ENCODE measurements at places on chromosomes 7 and 10.

- no peak for DNase-seq
Measured at GRCh38 chr7:370259-370625, 80.3 kb downstream of the FOXL3 start.

DNA sequence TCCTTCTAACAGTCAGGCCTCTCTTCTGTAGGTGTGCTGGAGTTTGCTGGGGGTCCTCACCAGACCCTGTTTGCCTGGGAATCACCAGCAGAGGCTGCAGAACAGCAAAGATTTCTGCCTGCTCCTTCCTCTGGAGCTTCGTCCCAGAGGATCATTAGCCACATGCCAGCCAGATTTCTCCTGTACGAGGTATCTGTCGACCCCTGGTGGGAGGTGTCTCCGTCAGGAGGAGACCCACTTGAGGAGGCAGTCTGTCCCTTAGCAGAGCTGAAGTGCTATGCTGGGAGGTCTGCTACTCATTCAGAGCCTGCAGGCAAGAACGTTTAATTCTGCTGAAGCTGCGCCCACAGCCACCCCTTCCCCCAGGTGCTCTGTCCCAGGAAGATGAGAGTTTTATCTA is 611.1 kb upstream of the COBL start:
- no peak for DNase-seq

- DNase-seq, result no peak
Measured at GRCh38 chr10:48667960-48668590, 16.6 kb upstream of the WDFY4 start.

DNA sequence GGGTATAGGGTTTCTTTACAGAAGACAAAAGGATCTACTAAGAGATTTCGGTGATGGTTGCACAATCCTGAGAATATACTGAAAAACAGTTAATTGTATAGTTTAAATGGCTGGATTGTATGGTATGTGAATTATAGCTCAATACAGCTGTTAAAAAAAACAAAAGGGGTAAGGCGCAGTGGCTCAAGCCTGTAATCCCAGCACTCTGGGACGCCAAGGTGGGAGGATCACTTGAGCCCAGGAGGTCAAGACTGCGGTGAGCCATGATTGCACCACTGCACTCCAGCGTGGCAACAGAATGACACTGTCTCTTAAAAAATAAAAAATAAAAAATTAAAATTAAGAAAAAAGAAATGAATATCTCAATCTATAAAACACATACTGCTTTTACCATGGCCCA is 18.5 kb downstream of the ESYT2 start:
- DNase-seq, result no peak

DNA sequence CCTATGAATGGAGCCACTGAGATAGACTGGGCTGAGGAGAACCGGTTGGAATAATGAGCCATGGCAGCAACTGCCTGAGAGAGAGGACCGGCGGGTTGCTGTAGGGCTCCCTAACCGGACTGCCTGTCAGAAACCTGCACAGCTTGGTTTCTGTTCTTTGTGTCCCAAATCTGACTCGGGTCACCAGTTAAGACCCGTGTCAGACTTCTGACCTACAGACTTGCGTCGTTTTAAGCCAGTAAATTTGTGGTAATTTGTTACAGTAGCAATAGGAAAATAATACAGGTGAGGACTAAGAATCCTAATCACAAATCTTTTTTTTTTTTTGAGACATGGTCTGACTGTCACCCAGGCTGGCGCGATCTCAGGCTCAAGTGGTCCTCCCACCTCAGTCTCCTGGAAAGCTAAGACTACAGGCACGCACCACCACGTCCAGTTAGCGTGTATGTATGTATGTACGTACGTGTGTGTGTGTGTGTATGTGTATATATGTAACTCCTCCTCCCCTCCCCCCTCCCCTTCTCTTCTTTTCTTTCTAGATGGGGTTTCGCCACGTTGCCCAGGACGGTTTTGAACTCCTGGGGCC is 672 bp upstream of the DDX56 start:
- DNase-seq, result no peak

GRCh38 chr7:129514683-129515082 is 12.4 kb downstream of the SMKR1 start:
- no peak for DNase-seq

DNA sequence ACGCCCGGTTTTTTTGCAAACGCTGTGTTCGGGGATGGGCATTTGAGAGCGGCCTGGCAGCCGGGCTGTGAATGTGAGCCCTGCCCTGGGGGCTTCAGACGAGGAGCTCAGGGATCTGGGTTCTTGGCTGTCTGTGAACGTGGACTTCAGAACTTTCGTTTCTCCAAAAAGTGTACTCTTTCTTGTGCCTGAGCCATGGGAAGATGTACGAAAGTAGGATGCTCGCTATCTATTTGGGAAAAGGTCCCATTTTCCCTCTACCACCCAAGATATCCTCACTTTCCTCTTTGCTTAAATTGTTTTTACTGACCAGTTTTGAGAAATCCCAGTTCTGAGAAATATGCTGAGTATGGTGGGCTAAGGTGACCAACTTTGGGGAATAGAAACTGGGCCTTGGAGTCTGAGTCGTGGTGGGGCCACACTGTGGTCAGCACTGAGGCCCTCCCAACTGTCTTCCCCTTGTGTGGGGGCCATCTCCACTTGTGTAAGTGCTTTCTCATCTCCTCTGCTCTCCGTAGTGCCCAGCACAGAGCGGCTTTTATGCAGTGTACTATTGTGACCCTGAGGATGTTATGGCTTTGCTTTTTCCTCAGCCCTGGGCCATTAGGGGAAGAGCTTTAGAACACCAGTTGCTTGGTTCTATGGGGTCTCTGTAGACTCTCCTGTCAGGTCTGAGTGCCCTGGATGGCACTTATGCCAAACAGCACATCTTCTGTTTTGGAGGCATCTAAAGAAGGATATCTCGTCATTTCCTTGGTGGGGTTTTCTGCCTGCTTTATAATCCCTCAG is 918 bp downstream of the DBNL start:
- no peak for DNase-seq

DNA sequence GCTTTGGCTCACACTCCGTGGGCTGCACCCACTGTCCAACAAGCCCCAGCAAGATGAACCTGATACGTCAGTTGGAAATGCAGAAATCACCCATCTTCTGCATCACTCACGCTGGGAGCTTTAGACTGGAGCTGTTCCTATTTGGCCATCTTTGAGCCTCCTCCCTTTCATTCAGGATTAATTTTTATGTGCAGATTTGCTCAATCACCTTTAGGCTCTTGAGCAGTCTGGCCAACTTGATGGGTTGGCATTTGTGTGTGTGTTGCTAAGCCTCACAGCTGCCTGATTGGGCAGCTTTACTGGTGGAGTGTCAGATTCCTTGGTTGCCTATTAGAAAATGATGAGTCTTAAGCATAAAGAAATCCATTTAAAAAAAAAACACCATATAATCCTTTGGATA is 236.1 kb downstream of the KIF20B start:
- no peak for DNase-seq

DNA sequence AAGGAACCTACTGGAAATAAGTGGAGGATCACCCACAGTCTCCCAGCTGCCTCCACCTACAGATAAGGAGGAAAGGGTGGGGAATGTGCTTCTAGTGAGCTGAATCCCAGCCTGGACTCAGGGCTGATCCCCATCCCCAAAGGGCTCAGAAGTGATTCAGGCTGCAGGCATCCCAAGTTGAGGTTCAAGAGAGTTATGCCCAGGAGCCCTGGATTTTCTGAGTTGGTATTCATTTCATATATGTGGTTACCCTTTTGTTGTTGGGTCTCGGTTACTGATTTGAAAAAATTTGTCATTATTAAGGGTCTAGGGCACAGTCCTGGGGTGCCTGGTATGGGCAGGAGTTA is 30.0 kb upstream of the SRGN start:
- DNase-seq, result no peak

DNA sequence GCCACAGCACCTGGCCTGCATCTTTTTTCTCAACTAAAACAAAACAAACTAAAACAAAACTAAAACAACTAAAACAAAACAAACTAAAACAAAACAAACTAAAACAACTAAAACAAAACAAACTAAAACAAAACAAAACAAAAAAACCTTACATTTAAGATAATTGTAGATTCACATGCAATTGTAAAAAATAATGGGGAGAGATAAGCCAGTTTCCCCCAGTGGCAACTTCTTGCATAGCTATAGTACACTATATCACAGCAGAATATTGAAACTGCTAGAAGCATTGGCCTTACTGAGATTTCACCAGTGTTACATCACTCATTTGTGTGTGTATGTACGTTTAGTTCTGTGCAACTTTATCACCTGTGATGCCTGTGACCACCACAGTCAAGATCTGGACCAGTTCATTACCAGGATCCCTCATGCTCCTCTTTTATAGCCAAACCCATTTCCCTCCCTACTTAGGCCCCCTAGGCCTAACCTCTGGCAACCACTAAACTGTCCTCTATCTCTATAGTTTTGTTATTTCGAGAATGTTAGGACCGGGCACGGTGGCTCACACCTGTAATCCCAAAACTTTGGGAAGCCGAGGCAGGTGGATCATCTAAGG is 9.3 kb downstream of the FXYD4 start:
- no peak for DNase-seq

GRCh38 chr7:86708031-86708680 is 64.4 kb downstream of the GRM3 start:
- no peak for DNase-seq

DNA sequence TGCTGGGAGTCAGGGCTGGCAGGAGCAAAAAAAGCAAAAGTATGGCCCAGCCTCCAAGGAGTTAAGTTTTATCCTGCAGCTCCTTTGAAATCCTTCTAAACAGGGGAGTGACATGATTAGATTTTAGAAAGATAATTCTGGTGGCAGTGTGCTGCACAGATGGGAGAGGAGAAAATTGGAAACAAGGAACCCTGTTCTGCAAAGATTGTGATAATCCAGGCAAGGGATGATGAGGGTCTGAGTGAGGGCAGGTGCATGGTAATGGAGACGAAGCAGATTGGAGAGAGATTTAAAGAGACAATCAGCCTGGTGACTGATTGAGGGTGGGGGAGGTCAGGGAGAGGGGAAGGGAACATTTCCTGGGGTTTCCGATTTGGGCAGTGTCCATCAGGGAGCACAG is 444.7 kb upstream of the PODXL start:
- DNase-seq, result no peak

DNA sequence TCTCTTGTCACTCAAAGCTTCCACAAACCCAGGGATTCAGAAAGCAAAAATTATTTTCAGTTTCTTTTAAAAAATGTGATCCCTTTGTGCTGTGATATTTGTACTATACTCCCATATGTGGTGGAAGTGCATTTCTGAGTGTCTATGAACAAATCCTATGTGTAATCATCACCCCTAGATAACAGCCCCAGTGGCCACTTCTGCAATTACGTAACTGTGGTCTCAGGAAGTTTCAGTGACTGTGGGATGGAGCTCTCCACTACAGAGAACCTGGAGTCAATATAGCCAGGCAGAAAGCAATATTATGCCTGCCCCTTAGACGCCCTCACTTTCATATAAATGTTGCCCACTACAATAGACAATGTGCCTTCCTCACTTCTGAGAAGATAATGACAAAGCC is 1101.7 kb upstream of the GHITM start:
- DNase-seq, result no peak

GRCh38 chr10:64762861-64763260 is 1241.7 kb downstream of the REEP3 start:
- DNase-seq, result no peak

GRCh38 chr10:21449288-21449966 is 76.1 kb downstream of the SKIDA1 start:
- no peak for DNase-seq

GRCh38 chr10:88130912-88131311 is 267.5 kb downstream of the PTEN start:
- DNase-seq, result no peak

DNA sequence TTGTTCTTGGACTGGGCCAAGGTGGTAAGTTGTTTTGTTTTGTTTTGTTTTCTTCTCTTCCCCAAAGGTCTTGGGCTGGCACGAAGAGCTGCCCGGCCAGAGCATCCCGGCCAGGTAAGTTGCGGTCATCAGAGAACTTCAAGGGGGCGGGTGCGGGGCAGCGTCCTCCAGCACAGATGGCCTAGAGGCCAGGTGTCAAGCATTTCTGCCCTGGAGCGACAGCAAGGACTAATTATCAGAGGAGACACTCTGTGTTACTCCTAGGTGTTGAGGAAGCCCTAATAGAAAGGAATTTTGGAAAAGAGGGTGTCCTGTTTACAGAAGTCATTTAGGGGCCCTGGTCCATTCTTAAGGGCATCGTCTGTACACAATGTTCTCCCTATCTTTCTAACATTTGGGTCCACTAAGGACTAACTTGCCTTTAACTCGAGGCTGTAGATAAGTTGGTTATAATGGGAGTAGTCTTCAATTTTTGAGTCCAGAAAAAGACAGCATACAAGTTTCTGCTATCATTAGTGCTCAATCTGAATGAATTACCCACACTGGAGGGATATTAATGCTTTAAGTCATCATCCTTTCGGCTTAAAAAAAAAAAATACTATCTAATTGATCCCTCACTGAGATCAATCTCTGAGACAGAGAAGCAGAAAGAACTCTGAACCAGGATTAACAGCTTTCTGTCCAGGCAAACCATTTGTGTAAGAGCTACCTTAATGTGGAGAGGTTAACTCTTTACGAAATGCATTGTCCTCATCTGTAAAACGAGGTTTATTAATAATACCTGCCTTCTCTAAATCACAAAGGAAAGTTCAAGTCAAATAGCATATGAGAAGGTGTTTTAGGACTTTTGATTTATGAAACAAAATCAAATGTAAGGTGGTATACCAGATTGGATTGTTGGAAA is 1.5 kb downstream of the ITGB8 start:
- DNase-seq, result no peak

- no peak for DNase-seq
Measured at GRCh38 chr7:1667566-1668395, 2.3 kb upstream of the ELFN1 start.

- DNase-seq, result no peak
Measured at GRCh38 chr7:69878015-69878414, 279.7 kb downstream of the AUTS2 start.

- DNase-seq, result no peak
Measured at GRCh38 chr10:99999319-100000108, 10.2 kb downstream of the DNMBP start.

GRCh38 chr10:311901-312665 is 176.8 kb downstream of the ZMYND11 start:
- DNase-seq, result no peak

- no peak for DNase-seq
Measured at GRCh38 chr10:124010024-124010423, 83.4 kb downstream of the CHST15 start.

- DNase-seq, result no peak
Measured at GRCh38 chr10:118041316-118041715, 5.4 kb downstream of the RAB11FIP2 start.

DNA sequence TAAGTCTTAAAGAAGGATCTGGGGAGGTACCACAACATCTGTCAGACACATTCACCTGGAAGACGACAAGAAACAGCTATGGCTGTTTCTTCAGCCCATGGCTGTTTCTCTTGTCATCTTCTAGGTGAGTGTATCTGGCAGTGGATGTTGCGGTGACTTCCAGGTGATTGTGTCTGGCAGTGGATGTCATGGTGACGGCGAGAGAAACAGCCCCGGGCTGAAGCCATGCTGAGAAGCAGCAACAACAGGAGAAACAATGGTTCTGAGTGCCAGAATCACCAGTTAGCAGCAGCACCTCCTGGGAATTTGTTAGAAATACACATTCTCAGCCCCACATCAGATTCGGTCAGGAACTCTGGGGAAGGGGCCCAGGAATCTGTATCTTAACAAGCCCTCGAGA is 68.6 kb upstream of the SYPL1 start:
- no peak for DNase-seq

GRCh38 chr7:10192074-10192473 is 781.6 kb upstream of the PHF14 start:
- no peak for DNase-seq

GRCh38 chr7:70539617-70540016 is 592.3 kb upstream of the GALNT17 start:
- no peak for DNase-seq

GRCh38 chr7:107909445-107909844 is 18.5 kb downstream of the DLD start:
- DNase-seq, result peak; percentile 30

- peak; percentile 68 for DNase-seq
Measured at GRCh38 chr10:69639291-69640195, 9.5 kb downstream of the FAM241B start.

Measured in activated CD4-positive, alpha-beta T cell treated with anti-CD3 and anti-CD28 coated beads, Interleukin-10, Interleukin-2, amounts not matched to agents 100 ng/mL and 50 ng/mL, durations not matched to agents 16 hours and 8 hours (primary cell).